ENCODE measurements at places on chromosomes 3 and 15.

DNA sequence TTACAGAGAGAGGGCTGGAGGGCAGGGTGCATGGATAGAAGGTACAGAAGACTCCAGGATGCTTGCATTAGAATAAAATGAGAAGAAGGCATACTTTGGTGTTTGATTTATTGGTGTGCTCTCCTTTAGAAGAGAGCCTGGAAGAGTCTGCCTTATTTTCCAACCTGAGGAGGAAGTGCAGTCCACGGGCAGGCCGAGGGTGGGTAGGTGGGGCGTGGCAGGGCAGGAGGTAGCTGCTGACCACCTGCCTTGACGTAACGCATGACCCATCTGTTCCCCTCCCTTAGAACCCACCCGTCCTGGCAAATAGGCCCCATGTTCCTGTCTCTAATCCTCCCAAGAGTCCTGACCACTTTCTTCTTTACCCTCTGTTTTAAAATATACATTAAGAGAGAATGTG, 222.3 kb upstream of the LYSMD4 start:
- DNase-seq, result no peak

- DNase-seq, result no peak
These were observed 9.4 kb upstream of the MGLL start for GRCh38 chr3:127831723-127832172.

DNA sequence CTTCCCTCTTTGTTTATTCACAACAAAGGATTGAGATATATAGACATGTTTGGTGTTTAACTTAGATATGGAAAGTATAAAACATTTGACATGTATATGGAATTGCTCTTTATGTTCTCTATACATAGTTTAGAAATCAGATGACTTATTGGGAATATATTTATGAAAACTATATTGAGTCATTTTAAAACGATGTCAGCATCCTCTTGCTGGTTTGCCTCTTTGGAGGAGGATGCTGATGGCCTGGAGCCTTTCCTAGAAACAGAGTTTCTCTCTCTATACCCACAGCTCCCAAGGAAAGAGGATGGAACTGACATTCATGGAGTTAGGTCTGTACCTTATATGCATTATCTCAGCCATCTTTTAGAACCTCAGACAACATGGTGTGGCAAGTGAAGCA, 40.3 kb downstream of the ZBTB38 start:
- DNase-seq, result no peak

DNA sequence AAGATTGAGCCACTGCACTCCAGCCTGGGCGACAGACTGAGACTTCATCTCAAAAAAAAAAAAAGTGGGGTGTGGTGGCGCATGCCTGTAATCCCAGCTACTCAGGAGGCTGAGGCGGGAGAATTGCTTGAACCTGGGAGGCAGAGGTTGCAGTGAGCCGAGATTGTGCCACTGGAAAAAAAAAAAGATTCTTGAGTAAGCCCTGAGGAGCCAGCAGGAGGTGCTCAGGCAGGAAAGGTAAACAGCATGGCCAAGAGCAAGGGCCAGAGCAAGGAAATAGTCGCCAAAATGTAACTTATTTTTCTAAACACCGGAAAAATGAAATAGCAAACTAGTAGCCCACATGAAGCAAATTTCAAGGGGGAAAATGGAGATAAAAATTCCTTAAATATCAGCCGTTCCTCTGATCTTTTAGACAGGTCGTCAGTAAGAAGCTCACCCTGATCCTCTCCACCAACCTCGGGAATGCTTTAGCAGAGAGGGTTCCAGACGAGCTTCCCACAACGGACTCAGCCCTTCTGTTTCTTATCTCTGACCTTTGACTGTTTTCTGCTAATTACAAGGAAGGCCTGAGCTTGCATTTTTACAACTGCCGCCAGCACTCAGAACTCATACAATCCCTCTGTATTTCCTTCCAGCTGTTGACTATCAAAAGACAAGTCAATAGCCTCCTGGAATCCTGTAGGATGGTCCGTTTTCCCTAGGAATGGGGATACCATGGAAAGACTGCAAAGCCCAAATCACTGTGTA, 45.0 kb upstream of the AKAP13 start:
- no peak for DNase-seq

DNA sequence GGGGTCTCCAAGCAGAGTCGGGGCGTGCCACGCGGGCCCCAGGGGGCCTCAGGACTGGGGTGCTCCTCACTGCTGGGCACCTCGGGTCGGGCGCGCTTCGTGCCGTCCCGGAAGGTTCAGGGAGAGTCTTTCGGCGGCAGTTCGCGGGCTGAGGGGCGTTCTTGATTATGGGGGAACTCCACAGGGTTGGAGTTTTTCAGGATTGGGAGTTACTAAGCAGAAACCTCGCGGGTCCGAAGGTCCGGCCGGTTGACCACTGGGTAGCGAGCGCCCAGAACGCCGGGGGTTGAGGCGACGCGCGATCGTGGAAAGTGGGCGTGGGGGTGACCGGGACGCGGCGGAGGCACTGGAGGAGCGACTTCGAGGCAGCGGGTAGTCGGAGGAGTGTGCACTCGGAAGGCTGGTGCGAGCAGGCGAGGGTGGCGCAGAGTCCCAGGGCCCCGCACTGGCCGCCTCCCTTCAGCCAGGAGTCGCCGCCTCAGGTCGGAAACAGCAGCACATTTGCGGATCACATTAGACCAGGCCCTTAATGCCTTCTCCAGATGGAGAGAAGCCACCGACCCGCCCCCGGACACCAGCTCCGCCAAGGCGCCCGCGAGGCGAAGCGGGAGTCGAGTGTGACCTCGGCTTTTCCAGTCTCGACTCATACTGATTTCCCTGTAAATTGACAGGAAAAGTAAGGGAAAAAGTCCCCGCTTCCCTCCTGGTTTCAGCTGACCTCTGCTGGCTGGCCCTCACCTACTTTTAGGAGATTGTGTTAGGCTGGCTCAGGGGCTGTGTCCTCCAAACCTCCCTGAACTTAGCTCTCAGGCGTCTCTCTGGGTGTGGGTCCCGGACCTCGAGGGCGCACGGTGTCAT, 685 bp downstream of the ADAMTSL3 start:
- DNase-seq, result no peak

- DNase-seq, result no peak
These were observed 232.6 kb downstream of the ALCAM start for GRCh38 chr3:105599350-105599749.

DNA sequence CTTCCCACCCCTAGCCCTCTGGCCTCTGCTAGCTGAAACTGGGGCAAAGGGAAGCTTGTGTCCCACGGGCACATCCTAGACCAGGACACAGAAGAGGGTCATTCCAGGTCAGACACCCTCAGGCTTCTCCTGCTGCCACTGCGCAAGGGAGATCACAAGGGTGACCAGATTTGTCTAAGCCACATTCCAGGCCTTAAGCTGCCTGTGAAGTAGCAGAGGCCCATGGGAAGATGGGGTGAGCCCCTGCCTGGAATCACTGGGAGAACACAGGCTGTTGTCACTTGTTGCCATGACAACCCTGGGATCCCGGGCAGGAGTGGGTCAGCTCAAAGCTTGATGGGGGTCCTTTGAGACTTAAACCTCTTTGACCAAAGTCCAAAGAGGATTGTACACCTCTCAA, 10.8 kb downstream of the STRA6 start:
- no peak for DNase-seq

DNA sequence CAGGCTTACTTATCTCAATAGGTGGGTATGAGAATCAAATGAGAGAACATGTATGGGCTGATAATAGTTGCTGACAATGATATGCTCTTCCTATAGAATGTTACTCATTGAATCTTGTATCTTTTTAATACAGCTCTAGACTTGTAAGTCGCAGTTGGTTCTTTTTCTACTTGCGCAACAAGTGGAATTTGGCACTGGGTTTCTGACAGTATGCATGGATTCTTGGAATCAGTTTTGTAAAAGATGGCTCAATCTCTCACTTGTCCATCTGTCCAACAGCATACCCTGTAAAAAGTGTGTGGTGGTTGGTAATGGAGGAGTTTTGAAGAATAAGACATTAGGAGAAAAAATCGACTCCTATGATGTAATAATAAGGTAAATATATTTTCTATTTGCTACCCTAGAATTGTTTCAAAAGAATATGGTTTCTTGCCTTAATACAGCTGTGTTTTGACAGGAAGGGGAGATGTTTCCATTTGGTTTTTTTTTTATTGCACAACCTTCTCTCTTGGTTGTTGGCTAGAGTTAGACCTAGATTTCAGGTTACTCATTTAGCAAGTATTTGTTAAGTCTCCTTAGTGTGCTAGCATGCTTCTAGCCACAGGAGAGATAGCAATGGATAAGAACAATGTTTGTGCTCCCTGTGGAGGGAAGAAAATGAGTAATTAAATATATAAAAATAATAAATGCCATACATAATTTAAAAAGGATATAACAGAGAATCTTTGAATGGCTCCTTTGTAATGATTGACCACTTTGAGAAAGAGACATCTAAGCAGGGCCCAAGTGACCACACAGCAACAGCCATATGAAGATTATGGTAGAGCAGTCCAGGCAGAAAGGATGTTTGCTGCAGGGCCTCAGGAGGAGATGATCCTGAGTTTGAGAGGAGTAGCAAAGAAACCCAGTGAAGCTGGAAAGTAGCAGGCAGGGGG, 21.8 kb downstream of the ST3GAL6 start:
- no peak for DNase-seq

- DNase-seq, result no peak
These were observed 168.7 kb upstream of the TMCO5A start for GRCh38 chr15:37765786-37766185.

GRCh38 chr3:47836986-47837385, 34.0 kb downstream of the DHX30 start:
- no peak for DNase-seq

DNA sequence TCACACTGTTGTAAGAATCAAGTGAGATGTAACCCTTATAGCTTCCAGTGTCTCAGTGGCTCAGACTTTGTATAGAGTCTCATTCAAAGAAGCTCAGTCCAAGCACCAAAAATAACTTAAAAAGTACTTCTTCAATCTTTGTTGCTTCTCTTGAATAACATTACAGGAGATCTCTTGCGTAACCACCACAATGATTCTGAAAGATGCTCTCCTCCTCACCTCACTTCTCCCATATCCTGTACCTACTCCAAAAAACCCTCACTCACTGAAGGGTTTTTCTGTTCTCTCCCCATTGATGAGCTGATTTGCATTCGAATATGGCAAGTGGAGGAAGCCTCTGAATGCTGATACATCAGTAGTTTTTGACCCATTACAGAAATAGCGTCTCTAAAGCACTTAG, 39.4 kb upstream of the MRPS22 start:
- no peak for DNase-seq

DNA sequence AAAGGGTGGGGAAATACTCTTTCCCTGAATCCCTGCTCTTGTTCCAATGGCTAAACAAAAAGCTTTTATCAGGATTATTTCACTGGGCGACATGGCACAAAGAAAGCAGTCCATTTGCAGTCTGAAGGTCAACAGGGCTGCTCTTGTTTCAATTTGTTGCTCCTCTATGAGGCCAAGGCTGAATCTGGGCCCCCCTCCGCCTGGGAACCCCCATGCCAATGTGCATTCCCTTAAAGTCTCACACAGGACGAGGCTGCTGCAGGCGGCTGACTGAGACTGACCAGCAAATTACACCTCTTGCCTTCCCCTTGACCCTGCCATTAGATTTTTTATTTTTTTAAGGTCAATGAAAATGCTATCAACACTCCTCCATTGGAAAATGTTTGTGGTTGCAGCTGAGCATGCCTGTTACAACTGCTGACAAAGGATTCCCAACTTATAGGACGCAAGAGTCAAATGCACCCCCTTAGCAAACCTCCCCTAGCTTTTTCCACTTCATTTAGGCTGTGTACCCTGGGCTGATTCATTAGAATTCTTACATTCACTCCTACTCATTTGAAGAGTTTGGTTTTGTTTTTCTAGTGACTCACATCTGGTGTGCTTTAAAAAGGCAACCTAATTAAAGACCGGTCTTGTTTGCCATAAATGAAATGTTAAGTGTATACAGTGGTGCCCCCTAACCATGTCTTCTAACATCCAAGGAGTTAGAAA, 60.8 kb upstream of the ARHGEF3 start:
- no peak for DNase-seq

DNA sequence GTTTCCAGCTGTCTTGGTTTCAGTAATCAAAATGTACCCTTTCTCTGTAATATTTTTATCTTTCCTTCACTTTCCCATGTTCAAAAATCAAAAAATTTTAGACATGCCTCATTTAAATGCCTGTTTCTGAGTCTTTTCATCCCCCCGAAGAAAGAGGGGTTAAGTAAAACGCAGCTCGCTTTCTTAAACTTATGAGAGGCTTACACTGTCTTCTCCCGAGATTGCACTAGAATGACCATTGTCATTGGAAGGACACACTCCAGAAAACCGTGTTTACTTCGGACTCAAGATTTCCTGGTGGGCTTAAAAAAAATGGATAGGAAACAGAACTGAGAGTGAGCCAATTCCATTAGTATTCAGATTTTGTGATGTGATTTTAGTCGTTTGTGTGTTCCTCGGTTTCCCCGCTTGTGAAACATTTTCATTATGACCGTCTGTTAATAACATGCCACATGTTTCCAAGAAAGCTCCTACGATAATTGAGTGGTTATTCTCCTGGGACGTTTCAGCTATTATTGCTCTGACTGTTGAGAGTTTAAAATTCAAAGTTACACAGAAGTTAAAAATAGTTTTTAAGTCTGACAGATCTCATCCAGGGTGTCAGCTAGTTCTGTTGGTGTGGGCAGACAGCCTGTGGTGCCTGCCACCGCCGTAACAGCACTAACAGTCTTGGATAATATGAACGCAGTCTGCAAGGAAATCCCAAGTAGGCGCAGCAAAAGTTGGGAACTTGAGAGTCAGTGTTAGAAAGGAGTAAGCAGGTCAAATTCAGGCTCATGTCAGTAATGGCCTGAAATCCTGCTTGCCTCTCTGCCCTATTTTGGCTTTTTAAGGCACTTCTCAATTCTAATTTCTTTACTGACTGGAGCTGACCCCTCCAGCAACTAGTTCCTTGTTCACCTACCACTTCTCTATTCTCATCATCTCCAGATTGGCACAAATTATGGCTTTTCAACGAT, 1.5 kb downstream of the CRYBG3 start:
- DNase-seq, result no peak

GRCh38 chr3:169362301-169362700, 301.2 kb downstream of the MECOM start:
- no peak for DNase-seq

- no peak for DNase-seq
These were observed 42.8 kb upstream of the RAF1 start for GRCh38 chr3:12706504-12707253.

DNA sequence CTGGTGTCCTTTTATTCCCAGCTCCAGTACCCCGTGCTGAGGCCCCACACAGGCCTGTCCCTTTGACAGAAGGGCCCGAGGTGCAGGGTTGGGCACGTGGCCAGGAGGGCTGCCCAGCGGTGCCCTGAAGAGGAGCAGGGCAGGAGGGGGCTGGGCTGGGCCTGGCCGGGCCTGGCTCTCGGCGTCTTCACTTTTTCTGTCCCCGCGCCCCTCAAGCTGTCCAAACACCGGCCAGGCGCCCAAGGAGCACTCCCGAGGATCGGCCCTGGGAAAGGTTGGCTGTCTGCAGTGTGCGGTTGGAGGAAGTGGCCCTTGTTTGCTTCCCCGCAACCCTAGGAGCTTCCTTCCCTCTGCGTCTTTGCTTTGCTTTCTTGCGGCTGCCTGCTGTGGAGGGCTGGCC, 84.1 kb downstream of the WNT7A start:
- no peak for DNase-seq

- DNase-seq, result no peak
These were observed 567.7 kb downstream of the NAALADL2 start for GRCh38 chr3:175426805-175427204.
